ENCODE measurements at places on chromosomes 4 and X.

- DNase-seq, result no peak
Measured at GRCh38 chrX:82816001-82816400, 692.1 kb upstream of the POU3F4 start.

- no peak for DNase-seq
Measured at GRCh38 chr4:38078590-38079421, 118.6 kb downstream of the PTTG2 start.

- no peak for DNase-seq
Measured at GRCh38 chr4:74504212-74504611, 59.3 kb downstream of the AREG start.

DNA sequence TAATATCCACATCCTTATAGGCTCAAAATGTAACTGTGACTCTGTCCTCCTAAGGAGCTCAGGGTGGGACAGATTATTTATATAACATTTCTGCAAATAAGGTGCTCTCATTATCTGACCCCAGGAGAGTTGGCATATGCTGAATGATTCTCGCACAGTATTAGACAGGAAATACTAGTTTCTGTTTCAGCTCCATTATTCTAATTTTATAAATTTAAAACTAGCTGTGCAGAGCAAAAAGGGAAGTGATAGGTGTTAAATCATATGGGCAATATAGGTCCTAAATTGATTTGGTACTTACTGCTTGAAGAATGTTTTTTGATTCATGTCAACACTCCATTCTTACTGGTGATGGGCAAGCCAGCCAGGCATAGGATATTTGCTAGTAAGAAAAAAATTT lies 141.5 kb downstream of the GLRA2 start:
- DNase-seq, result no peak

GRCh38 chr4:131430302-131430701 lies 1718.8 kb upstream of the PCDH10 start:
- no peak for DNase-seq
